ENCODE measurements at places on chromosomes 5 and 9.

- H3K4me1 ChIP-seq: no peaks in the 10 kb centered on the region
- peaks cover 2% of the 10 kb centered on the region for H3K27me3 ChIP-seq
- DNase-seq: no peak
- H3K4me3 ChIP-seq: no peak overlapping the region
These were observed 343.6 kb upstream of the ISL1 start for GRCh38 chr5:51039424-51040329.

- H3K27me3 ChIP-seq: peaks cover 23% of the 10 kb centered on the region
- H3K4me1 ChIP-seq: no peaks in the 10 kb centered on the region
These were observed 127.2 kb upstream of the ZNF366 start for GRCh38 chr5:72634444-72634843.

GRCh38 chr5:4019009-4019769 is 423.6 kb downstream of the IRX1 start:
- H3K36me3 ChIP-seq: no peaks in the 10 kb centered on the region
- H3K27me3 ChIP-seq: no peaks in the 10 kb centered on the region
- DNase-seq: no peak
- H3K4me1 ChIP-seq: no peaks in the 10 kb centered on the region
- no peak overlapping the region for H3K4me3 ChIP-seq

DNA sequence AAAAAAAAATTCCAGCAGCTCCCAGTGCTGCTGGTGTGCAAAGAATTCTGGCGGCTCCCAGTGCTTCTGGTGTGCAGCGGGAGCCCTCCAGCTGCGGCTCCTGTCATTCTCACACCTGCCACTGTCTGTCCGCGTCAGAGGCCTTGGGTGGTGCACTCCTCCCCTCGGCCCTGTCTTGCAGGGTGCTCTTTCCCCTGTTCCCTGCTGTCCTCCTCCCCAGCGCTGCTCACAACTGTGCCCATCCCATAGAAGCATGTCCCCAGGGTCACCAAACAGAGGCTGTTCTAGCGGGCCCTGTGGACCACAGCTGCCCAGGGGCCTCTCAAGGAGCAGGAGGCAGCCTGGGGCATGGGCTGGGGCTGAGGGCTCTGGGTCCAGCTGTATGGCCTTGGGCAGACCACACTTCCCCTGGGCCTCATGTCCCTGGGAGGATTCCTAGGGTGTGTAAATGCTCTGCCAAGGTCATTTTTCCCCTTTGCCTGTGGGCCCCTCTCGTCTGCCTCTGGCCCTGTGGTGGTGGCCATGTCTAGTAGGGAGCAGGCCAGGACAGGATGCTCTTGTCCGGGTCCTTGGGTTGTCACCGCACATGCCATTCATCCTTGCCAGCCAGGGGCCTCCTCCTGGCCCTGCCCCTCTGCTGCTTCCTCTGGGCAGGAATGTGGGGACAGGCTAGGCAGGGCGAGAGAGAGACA is 68.2 kb downstream of the PHF2 start:
- no peak overlapping the region for H3K4me3 ChIP-seq
- H3K27me3 ChIP-seq: no peaks in the 10 kb centered on the region
- peaks cover 7% of the 10 kb centered on the region for H3K36me3 ChIP-seq
- no peak for DNase-seq

- H3K4me1 ChIP-seq: peaks cover 3% of the 10 kb centered on the region
- H3K27ac ChIP-seq: no peak overlapping the region
- H3K4me3 ChIP-seq: no peak overlapping the region
- no peaks in the 10 kb centered on the region for H3K36me3 ChIP-seq
These were observed 379.6 kb upstream of the PRR16 start for GRCh38 chr5:120084543-120084870.

GRCh38 chr9:28014212-28014611 is 440.9 kb upstream of the C9orf72 start:
- DNase-seq: no peak
- peaks cover 3% of the 10 kb centered on the region for H3K27me3 ChIP-seq
- no peaks in the 10 kb centered on the region for H3K4me1 ChIP-seq
- H3K36me3 ChIP-seq: no peaks in the 10 kb centered on the region

DNA sequence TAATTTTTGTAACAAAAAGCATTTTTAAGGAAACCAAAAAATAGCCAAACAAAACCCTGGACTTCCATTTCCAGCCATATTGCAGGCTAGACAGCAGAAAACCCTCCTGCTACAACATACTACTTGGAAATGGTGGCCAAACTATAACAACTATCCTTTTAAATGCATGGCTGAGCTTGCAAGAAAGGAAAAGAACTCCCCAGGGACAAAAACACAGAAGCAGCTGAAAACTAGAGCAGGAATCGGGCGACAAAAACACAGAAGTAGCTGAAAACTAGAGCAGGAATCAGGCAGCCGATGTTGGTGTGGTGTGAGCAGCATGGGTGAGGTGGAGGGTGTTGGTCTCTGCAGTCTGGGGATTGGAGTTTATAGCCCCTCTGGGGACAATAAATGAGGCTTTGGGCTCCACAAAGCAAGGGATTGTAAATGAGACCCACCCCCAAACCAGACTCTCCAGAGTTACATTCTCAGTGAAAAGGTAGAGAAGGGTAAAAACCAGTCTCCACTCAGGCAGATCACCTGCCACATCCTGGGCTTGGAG is 95.2 kb downstream of the C9orf50 start:
- H3K4me1 ChIP-seq: peaks cover 2% of the 10 kb centered on the region
- no peak for DNase-seq
- no peak overlapping the region for H3K4me3 ChIP-seq
- no peaks in the 10 kb centered on the region for H3K27me3 ChIP-seq
- no peaks in the 10 kb centered on the region for H3K36me3 ChIP-seq

DNA sequence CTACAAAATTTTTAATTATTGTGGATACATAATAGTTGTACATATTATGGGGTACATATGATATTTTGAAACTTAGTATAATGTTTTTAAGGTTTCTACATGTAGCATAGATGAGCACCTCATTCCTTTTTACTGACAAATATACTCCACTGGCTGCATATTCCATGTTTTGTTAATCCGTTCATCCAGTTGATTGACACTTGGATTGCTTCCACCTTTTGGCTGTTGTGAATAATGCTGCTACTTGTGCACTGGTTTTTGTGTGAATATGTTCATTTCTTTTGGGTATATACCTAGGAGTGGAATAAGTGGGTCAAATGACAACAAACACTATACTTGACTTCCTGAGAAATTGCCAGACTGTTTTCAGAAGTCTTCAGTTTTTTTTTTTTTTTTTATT is 2.8 kb upstream of the ENTREP1 start:
- no peak for DNase-seq
- no peak overlapping the region for H3K27ac ChIP-seq

- H3K36me3 ChIP-seq: no peaks in the 10 kb centered on the region
- no peaks in the 10 kb centered on the region for H3K4me1 ChIP-seq
- H3K4me3 ChIP-seq: no peak overlapping the region
- DNase-seq: no peak
- no peak overlapping the region for H3K27ac ChIP-seq
These were observed 250.8 kb downstream of the SEC61B start for GRCh38 chr9:99472916-99473245.

GRCh38 chr9:124741662-124742061 is 29.4 kb downstream of the NR6A1 start:
- H3K27me3 ChIP-seq: peaks cover 7% of the 10 kb centered on the region
- no peak for DNase-seq
- no peaks in the 10 kb centered on the region for H3K36me3 ChIP-seq
- no peaks in the 10 kb centered on the region for H3K4me1 ChIP-seq
- no peak overlapping the region for H3K4me3 ChIP-seq

DNA sequence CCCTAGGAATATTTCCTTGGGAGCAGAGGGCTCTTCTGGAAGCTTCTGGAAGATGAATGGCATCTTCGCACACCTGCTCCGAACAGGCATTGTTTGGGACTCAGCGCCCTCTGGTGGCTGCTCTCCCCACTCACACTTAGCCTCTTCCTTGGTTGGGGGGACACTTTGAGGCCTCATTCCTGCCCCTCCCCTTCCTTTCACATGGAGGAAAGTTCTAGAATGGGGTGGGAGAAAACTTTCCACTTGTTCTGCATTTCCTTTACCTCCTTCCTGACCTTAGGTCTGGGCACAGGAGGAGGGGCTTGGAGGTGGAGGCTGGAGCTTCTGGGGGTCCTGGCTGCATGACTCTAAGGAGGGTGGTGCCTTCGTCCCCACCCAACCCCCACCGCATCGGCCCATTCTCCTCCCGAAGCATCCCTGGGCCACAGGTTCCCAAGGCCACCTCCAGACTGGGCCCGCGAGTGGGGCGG is 19.3 kb upstream of the SMIM32 start:
- H3K27me3 ChIP-seq: peaks cover 8% of the 10 kb centered on the region
- H3K4me3 ChIP-seq: no peak overlapping the region
- no peaks in the 10 kb centered on the region for H3K4me1 ChIP-seq
- no peaks in the 10 kb centered on the region for H3K36me3 ChIP-seq

GRCh38 chr9:133844398-133844784 is 106.2 kb upstream of the SARDH start:
- H3K27me3 ChIP-seq: peaks cover 3% of the 10 kb centered on the region
- no peak overlapping the region for H3K4me3 ChIP-seq

DNA sequence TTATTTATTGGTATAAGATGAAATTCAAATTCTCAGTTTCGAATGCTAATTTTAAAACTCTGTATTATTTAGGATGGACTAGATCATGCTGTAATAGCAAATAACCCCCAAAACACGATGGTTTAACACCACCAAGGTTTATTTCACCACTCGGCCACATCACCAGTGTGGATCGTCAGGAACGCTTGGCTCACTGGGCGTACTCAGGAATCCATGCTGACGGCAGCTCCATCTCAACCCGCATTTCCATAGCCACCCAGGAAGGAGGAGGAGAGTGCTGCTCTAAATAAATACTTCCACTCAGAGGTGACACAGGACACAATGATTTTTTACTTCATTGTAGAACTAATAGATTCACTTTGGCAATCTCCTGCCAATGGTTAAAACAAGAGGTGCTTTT is 347.4 kb downstream of the SH3GL2 start:
- H3K36me3 ChIP-seq: no peaks in the 10 kb centered on the region
- H3K27me3 ChIP-seq: no peaks in the 10 kb centered on the region
- DNase-seq: no peak
- H3K27ac ChIP-seq: no peak overlapping the region
- no peaks in the 10 kb centered on the region for H3K4me1 ChIP-seq
- no peak overlapping the region for H3K4me3 ChIP-seq

GRCh38 chr9:95773053-95773418 is 102.5 kb upstream of the ERCC6L2 start:
- no peak overlapping the region for H3K4me3 ChIP-seq
- H3K4me1 ChIP-seq: peaks cover 14% of the 10 kb centered on the region
- H3K27ac ChIP-seq: no peak overlapping the region
- peaks cover 24% of the 10 kb centered on the region for H3K27me3 ChIP-seq
- DNase-seq: no peak

GRCh38 chr9:98488571-98489312 is 220.0 kb downstream of the GABBR2 start:
- no peak overlapping the region for H3K4me3 ChIP-seq
- no peak overlapping the region for H3K27ac ChIP-seq
- H3K4me1 ChIP-seq: no peaks in the 10 kb centered on the region
- no peak for DNase-seq
- no peaks in the 10 kb centered on the region for H3K36me3 ChIP-seq

DNA sequence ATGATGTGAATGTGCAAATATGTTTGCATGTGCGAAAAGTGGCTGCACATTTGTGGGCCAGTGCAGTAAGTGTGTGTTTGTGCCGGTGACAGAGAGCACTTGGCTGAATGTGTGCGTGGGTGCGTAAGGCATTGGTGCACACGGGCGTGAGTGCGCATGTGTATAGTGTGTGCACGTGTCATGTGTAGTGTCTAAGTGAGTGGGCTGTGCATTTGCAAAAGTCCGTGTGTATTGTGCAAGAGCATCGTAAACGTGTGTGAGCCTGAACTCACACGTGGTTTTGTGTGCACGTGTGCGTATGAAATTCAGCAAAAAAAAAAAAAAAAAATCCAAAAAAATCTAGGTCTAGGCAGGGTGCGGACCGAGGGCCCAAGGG is 6.5 kb upstream of the EBF1 start:
- no peaks in the 10 kb centered on the region for H3K36me3 ChIP-seq
- H3K4me3 ChIP-seq: peak overlapping the region; percentile 71
- DNase-seq: peak; percentile 16
- peaks cover 50% of the 10 kb centered on the region for H3K27me3 ChIP-seq

DNA sequence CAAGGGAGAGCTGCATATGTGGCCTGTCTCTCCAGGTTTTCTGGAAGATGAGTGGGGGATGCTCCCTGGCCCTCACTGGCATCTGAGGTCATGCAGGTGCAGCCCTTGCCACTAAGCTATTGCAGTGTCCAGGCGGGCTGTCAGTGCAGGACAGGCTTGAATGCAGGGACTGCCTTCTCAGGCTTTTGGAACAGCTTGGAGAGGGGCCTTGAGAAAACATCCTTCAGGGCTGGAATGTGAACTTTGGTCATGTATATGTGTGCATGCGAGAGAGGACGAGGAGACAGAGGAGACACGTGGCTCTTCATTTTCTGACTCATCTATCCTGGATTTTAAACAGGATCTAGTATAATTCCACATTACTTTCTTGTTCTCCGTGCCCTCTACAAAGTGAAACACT is 90.3 kb downstream of the MACROH2A1 start:
- H3K27me3 ChIP-seq: no peaks in the 10 kb centered on the region
- H3K27ac ChIP-seq: no peak overlapping the region
- peaks cover 14% of the 10 kb centered on the region for H3K4me1 ChIP-seq
- no peaks in the 10 kb centered on the region for H3K36me3 ChIP-seq
- no peak overlapping the region for H3K4me3 ChIP-seq
- DNase-seq: no peak

DNA sequence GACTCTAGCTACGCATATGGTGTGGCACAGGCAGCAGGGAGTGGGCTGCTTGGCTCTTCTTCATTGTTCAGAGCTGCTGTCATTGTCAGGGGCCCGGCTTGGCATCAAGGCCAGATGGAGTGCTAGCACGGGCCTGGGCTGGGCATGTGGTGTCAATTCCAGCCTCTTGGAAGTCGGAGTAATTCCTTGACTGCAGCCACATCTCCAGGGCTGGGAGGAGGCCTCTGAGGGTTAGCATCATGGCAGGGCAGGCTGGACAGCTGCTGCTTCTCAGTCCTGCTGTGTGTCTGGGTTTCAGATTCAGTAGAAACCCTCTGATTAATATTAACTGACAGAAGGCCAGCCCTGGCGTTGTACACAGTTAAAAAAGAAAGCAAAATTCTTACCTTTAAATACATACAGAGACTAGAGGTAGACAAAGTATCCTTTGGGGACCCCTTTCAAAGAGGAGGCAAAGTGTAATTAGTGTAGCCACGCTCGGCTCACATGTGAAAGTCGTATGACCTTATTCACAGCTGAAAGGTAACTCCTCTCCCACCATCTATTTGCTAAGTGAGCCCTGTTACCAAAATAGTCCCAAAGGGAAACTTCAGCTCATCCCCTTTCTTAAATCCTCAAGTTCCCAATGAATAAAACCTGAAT is 126.4 kb downstream of the DOCK2 start:
- no peak overlapping the region for H3K27ac ChIP-seq
- H3K27me3 ChIP-seq: no peaks in the 10 kb centered on the region
- no peak for DNase-seq
- H3K36me3 ChIP-seq: peaks cover 47% of the 10 kb centered on the region

GRCh38 chr5:73834693-73835092 is 208.7 kb downstream of the ARHGEF28 start:
- H3K27me3 ChIP-seq: peaks cover 30% of the 10 kb centered on the region
- H3K36me3 ChIP-seq: no peaks in the 10 kb centered on the region
- DNase-seq: no peak
- no peaks in the 10 kb centered on the region for H3K4me1 ChIP-seq
- no peak overlapping the region for H3K27ac ChIP-seq

Data from activated naive CD4-positive, alpha-beta T cell treated with anti-CD3 and anti-CD28 coated beads for 36 hours (primary cell).